ENCODE measurements at places on chromosomes 7 and 10.

- DNase-seq: peak; percentile 91
These were observed 34.9 kb upstream of the PTF1A start for GRCh38 chr10:23157239-23157681.

DNA sequence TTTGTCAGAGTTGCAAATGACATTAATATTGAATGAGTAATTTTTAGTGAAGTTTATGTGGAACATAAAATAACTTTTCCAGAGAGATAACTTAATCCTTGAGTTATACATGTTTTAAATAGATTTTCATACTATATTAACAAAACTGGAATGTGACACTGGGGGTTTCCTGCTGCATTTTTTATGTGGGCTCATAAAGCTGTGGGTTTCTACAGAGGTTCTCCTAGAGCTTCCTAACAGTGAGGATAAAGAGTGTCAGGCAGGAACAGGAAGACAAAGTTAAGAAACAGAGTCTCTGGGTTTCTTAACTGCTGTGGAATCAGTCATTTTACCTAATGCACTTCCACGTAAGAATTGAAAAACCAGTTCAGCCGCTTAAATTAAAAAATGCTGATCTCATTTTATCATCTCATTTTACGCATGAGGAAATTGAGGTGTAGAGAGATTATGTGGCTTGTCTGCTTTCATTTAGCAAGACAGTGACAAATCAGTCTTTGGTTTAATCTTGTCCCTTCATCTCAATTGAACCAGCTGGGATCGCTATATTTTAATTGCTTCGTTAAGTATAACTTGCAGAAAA, 5.0 kb downstream of the CD36 start:
- no peak for DNase-seq

DNA sequence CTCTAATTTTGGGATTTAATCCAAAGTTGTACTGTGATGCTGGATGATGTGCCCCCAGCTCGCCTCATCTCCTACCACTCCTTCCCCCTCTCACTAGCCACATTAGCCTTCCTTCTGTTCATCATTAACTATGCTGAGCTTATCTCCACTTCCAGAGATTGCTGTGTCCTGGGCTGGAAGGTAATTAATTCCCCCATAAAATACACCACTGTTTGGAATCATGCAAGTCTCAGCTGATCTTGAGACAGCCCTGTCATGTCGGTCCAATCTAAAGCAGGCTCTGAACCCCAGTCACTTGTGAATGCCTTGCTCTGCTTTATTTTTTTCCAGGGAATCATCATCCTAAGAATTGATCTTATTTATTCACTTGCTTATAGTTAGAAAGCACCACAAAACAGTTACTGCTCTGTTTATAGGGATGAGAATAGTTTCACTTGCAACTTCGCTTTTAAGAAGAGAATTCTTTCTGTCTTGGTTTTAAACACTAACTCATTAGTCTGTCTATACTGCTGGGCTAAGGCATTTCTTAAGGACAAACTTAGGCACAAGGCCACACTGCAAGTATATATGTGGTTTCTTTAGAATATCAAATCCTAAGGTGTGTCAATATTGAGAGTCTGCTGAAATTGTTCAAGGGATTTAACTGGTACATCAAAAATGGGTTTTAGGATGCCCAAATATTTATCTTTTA, 341.1 kb upstream of the SEMA3A start:
- DNase-seq: no peak

DNA sequence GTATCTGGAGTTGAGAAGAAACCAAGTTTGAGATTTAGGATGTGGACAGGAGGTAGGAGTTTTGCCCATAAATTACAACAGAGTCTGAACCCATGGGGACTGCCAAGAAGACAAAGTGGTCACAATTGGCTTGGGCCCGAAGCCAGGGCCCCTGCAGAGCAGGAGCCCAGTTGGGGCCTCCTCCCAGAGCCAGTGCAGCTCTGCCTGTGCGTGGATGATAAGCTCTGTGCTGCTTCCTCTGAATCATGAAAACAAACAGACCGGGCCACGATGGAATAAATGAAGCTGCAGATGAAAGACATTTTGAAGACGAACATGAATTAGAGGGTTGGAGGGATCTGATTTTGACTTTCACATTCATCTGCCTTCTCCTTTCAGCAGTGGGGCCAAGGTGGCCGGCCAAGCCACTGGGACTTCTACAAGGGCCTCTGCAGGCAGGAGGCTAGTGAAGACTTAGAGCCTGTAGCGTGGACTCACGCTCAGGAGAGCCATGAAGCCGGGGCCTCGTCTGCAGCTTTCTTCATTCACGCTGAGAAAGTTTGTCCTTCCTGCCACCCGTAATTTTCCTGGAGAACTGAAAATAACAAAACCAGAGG, 156.8 kb upstream of the LYZL1 start:
- DNase-seq: peak; percentile 32

- DNase-seq: no peak
These were observed 33.9 kb downstream of the MTPN start for GRCh38 chr7:135943134-135943879.
